Dermis microvascular lymphatic vessel endothelial cell (primary cell): ENCODE measurements at places on chromosomes 16 and 17. TPM values are rescaled to one million over a fixed set of nuclear protein-coding genes. Genes with fewer than 3 reads are reported as not detected.

DNA sequence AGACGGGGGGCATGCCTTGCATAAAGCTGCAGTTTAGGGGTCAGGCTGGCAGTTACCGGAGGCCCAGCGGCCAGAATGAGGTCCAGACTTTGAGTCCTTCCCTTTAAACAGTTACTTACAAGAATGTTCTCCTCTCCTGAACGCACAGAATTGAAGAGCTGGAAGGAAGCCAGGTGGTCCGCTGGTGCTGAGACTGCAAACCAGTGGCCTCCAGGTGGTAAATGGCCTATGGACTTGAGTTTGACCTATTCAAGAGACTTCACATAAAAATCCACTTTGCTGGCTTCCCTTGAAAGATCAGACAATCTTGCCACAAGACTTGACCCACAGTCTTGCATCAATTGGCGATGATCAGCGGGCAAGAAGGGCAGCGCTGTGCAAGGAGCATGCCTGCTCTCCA, 14.7 kb upstream of the SEZ6 start:
- DNase-seq = no peak

- peak; percentile 40 for DNase-seq
Measured at GRCh38 chr17:74210191-74211140, 2.9 kb upstream of the TTYH2 start.

- DNase-seq = no peak
Measured at GRCh38 chr16:78890373-78890895, 710.1 kb downstream of the MAF start.

DNA sequence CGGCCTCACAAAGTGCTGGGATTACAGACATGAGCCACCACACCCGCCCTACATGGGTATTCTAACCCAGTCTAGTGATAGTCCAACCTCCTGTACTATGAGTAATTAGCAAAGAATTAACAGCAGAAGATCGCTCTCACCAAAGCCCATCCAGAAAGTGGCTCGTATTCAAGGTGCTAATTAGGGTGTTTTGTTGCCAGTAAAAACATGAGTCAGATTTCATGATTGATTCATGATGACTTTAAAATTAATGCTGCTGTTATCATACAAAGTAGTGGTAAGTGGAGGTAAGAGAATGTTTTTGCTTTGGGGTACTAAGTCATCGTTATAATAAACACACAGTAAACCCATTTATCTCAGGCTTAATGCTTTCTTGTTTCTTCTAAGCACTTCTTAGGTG, 428.8 kb downstream of the WWOX start:
- no peak for DNase-seq

GRCh38 chr17:218432-219110, 37.1 kb upstream of the DOC2B start:
- DNase-seq = peak; percentile 18

GRCh38 chr17:80104321-80104955, 3.1 kb downstream of the GAA start:
- no peak for DNase-seq

GRCh38 chr17:59641799-59642484, 22.2 kb downstream of the CLTC start:
- DNase-seq = no peak

- DNase-seq = no peak
Measured at GRCh38 chr16:12361016-12361415, 384.5 kb downstream of the SNX29 start.

GRCh38 chr17:39306509-39307212, 80.9 kb upstream of the STAC2 start:
- DNase-seq = no peak

DNA sequence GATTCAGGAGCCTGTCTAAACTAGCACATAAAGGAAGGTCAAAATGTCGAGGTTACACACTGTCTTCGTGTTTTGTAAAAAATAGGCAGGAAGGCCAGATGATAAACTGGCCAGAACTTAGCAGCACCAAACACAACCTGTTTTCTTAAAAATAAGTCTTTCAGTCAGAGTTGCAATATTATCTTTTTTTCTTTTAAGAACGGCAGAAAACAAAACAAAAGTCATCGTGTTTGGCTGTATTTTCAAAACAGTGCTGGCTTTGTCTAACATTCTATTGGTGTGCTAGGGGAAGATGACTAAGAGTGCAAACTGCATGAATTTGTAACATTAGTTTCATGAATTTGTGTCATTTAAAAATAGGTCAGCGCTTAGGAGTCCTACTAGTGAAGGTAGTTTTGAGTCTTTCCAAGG, 5.3 kb downstream of the MAF start:
- DNase-seq = peak; percentile 23

- DNase-seq = peak; percentile 34
Measured at GRCh38 chr17:35731239-35731916, at the start of gene RASL10B. Gene RASL10B, plus strand, starts transcription at chr17:35731639. Its CDS starts 3,546 bp downstream, at chr17:35735185.

DNA sequence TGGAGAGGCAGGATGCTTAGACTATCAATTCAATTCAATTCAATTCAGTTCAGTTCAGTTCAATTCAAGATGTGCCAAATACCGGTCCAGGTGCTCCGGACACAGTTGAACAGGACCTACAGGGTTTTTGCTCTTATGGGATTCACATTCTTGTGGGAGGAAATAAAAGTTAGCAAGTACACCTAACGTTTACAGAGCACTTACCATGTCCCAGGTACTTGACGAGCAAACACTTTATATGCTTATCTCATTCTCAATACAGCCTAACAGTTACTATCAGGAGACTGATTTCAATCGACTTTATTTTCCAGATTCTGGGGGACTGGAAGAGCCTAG, 467 bp upstream of the GDE1 start:
- DNase-seq = no peak

The G6PC3 gene
- total RNA-seq = 23.6 and 33.0 TPM in 2 replicates

The MT1E gene
- 11.1 and 108 TPM in 2 replicates for total RNA-seq

The TBC1D3L gene
- total RNA-seq = 1.2 and 3.7 TPM in 2 replicates

The MGAT5B gene
- total RNA-seq = 0.13 and 0.26 TPM in 2 replicates

The TSNAXIP1 gene
- 0.26 and 0.51 TPM in 2 replicates for total RNA-seq
